Glomerular endothelial cell (primary cell): ENCODE measurements at places on chromosomes 11 and 22. TPM values are rescaled to one million over a fixed set of nuclear protein-coding genes. Genes with fewer than 3 reads are reported as not detected.

GRCh38 chr22:24160546-24160945, 20.7 kb upstream of the SUSD2 start:
- no peak for DNase-seq

DNA sequence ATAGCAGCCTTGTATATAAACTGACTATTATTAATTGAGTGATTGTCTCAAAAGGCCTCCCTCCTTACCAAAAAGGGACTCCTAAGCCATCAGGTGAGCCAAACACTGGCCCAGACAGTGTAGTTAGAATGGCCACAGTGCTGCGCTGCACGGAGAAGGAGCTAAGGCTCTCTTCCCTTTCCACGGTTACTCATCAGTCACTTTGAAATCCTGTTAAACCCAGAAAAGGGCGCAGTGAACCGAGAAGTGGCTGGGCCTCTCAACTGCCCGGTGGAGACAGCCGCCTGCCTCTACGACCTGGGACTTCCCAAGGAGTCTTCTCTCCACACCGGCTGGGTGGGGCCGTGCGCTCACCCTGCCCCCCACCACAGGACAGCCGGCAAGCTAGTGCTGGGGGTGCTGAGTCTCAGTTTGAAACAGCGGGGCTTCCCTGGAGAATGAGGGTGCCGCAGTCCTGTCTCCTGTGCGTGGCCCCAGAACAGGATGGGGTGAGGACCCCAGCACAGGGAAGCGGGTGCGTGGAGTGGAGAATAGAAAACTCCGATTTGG, 1.3 kb downstream of the MYH9 start:
- no peak for DNase-seq

DNA sequence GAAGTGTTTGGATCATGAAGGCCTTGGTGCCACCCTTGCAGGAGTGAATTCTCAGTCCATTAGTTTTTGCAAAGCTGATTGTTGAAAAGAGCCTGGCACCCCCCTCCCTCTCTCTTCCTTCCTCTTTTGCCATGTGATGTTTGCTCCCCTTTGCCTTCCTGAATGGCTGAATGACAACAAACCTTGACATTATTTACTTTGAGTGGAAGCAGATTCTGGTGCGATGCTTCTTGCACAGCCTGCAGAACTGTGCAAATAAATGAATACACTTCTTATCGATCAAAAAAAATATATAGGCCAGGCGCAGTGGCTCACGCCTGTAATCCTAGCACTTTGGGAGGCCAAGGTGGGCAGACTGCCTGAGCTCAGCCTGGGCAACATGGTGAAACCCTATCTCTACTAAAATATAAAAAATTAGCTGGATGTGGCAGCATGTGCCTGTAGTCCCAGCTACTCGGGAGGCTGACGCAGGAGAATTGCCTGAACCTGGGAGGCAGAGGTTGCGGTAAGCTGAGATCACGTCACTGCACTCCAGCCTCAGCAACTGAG, 2.0 kb upstream of the NARS2 start:
- no peak for DNase-seq

DNA sequence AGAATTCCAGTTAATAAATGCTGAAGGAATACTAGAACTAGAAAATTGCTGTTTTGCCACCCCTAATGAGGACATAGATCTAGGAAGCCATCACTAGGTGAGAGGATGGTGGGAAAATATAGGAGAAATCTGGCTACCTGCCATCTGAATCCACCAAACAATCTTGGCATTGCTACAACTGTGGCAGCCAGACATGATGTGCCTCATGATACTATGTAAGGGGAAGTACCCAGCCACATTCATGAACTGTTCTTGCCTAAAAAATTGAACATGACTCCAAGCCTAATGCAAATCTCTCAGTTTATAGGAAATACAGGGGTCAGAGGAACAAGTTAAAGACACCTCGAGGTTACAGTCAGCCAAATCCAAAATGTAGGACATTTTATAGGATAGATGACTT, 72.8 kb downstream of the SFI1 start:
- no peak for DNase-seq

- no peak for DNase-seq
Measured at GRCh38 chr11:128892866-128893565, 1.9 kb downstream of the KCNJ5 start.

- DNase-seq, result no peak
Measured at GRCh38 chr22:33492210-33492651, 428.0 kb downstream of the LARGE1 start.

DNA sequence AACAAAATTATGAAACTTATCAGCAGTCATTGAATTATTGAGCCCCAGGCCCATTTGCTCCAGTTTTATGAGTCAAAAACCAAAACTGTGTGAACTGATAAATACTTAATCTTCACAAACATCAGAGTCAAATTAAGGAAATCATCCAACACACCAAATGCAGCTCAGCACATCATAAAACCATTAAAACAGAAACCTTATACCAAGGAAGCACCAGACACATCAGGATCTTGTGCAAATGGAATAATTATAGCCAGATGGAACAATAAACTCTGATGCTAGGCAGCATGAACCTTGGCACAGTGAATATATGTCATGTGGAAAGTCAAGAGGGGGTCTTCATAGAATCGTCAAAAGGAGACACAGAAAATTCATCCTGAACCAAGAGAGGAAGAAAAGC, 410.7 kb upstream of the API5 start:
- DNase-seq, result no peak

DNA sequence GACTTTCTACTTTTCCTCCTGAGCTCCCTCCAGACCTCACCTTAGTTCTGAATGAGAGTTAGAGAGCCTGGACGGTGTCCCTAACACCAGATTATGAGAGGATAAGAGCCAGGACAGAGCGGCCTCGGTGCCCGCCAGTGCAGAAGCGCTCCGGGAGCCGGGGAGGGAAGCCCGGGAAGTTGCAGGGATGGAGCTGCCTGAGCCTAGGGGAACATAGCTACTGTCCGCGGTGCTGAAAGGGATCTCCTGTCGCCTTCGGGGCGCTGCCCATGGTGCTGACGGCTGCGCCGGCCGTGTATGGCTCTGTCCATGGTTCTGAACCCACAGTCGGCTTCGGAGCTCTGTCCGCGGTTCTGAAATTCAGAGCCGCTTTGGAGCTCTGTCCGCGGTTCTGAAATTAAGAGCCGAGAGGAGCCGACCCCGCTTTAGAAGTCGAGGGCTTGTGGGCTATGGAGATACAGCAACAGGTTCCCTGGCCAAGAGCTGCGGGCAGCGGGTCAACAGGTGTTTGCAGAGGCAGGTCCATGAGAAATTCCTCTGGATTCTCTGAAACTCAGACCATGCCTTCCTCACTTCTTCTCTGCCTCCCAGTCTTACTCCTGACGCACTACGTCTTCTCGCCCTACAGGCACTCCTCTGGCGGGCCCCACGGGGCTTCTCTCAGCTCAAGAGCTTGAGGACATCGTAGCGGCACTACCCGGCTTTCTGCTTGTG, 814 bp downstream of the NPAS4 start:
- peak; percentile 47 for DNase-seq

- no peak for DNase-seq
Measured at GRCh38 chr11:69862797-69863543, 43.8 kb upstream of the FGF3 start.

Gene CALCA
- total RNA-seq, result not detected in 2 replicates

GRCh38 chr11:821512-822371, 3.0 kb downstream of the PNPLA2 start:
- DNase-seq, result no peak

DNA sequence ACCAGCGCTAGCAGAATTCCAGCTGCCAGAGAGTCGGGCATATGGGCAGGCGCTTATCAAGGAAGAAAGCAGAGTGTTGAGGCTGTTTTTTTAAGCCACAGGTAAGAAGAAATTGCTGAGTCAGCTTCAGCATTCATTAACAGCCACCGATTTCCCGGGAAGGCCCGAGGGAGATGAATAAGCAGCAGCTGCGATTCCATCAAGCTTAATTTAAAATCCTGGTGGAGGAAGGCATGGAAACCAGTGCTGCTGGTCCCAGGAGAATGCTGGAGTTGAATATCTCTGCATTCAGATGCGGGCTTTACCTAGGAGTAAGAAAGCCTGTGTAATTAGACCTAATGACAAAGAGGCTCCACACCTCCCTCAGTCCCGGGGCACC, 168.8 kb downstream of the BRD1 start:
- DNase-seq, result no peak

DNA sequence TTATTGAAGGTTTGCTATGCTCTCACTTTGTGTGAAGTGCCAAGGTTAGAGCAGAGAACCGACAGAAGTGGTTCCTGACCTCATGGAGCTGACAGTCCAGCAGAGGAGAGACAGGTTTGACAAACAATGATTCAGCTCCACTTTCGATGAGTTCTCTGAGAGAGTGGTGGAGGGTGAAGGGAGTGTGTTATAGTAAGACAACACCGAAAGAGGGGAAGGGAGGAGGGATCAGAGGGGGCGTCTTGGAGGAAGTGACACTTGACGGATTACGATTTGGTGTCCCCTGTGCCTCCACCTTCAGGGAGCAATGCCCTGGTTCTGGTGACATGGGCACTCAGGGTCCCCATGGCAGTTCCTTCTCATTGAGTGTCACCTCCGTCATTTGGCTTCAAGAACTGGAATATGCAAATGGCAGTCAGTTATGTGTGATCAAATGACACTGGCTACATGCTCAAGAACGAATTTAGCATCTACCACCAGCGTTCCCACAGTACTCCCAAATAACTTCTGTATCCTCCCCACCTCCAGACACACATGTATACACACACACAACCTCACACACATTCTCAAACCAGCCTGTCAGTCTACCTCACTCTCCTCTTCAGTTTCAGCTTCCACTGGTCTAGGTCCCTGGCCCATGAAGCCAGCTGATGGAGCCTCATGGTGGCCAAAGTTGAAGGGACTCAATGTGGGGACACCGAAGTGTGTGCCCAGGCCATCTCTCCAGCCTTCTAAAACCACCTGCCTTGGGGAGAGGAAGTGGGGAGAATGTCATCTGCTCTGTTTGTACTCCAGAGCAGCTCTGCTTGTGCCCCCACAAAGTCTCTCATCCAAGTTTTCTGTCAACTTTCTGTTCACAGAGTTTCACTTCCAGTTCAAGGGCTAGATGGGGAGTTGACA, 31.4 kb upstream of the NUP160 start:
- DNase-seq, result no peak

DNA sequence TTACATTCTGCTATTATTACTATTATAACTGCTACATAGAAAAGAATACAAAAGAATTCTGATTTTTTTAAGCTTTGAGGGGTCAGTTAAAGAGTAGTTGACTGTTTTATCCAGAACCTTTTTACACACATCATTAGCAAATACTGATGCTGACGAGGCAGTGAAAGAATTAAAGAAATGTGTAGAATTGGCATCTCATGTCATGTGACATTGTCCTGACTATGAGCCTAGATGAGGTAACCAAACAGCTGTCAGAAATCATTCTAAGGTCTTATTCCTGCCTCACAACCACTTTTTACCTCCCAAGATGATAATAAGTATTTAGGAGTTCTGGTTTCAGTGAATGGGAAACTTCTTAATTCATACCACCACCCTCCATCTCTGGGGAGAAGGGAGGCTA, 121.0 kb downstream of the SLC1A2 start:
- DNase-seq, result no peak

- DNase-seq, result no peak
Measured at GRCh38 chr11:59158206-59159068, 13.5 kb upstream of the DTX4 start.

Gene MISFA
- 1.4 TPM in 1 of 2 replicates, not detected in the other for total RNA-seq

DNA sequence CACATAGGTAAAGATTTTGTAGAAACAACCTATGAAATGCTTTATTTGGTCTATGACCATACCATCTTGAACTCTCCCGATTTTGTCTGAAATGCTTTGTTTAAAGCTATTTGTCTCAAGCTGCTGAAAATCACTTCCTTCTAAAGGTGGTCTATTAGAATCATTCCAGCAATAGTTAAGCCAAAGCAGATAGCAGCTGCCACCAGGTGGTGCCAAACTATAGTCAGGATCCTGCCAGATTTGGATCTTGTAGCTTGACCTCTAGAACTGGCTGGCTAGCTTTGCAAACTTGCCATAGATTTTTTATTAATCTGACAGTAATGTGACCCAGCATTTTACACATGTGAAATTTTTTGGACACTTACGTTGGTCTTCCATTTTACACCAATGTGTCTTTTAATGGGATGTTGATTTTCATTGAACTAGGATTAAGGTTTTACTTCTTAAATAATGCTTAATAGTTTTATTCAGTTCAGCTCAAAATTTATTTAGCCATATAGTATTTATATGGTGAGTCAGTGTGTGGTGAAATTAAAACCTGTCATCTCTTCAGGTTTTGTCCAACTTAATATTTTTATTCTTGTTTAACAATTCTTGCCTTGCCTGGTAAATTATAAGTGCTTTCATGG, 19.7 kb downstream of the CTR9 start:
- DNase-seq, result no peak

GRCh38 chr22:46791201-46791731, 28.8 kb downstream of the TBC1D22A start:
- DNase-seq, result no peak

Gene ZNRF3
- total RNA-seq, result 5.2 and 6.4 TPM in 2 replicates

- no peak for DNase-seq
Measured at GRCh38 chr11:127118811-127119210, 118.2 kb upstream of the KIRREL3 start.

Gene MMP10
- total RNA-seq, result 29.5 and 39.8 TPM in 2 replicates

Gene GAL
- total RNA-seq, result 2.8 and 4.5 TPM in 2 replicates

Gene ADM2
- 3.1 and 5.4 TPM in 2 replicates for total RNA-seq

Gene FZD4
- total RNA-seq, result 103 and 107 TPM in 2 replicates

Gene NEFH
- total RNA-seq, result 1.8 and 2.2 TPM in 2 replicates

Gene TSGA10IP
- total RNA-seq, result not detected in 2 replicates

Gene UBQLN3
- total RNA-seq, result not detected in 2 replicates

DNA sequence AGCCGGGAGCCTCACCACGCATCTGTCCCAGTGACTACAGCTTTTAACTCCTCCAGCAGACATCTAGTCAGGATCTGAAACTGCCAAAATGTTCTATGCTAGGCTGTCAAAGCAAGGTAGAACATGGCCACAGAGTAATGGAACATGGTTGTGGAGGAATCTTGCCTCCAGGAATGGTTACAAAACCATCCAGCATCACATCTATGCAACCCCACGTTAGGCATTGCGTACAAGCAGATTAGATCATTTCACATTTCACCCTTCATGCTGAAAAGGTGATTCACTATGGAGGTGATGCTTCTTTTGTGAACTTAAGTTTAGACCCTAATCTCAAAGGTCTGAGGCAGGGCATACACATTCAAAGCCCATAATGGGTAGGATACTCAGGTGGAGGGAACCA, 103.0 kb downstream of the PARVA start:
- DNase-seq, result no peak

GRCh38 chr11:21588754-21589153, 604.1 kb upstream of the ANO5 start:
- DNase-seq, result no peak

Gene HBG1
- total RNA-seq, result not detected in 2 replicates

- DNase-seq, result no peak
Measured at GRCh38 chr11:20132667-20133039, 27.6 kb downstream of the DBX1 start.

Gene OR8A1
- total RNA-seq, result not detected in 2 replicates

DNA sequence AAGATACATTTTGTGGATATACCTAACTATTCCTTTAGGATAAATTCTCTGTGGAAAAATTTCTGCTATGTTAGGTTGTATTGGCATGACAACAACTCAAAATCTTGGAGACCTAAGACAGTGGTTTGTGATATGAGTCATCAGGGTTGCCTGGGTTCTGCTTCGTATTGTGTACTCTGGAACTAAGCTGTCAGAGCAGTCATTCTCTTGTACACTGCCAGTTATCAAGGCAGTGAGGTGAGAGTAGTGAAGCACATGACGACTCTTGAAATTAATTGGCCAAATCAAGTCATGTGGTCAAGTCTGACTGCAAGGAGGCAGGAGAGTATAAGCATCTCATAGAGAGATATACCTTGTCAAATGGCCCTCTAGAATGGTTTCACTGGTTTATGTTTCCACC, 104.4 kb downstream of the FANCF start:
- DNase-seq, result no peak
